Pancreas (tissue), 10 donors: ENCODE measurements at places on chromosomes 3 and 15. TPM values are rescaled to one million over a fixed set of nuclear protein-coding genes. Genes with fewer than 3 reads are reported as not detected.

C15orf62 gene
- polyA plus RNA-seq: 0.16 TPM

THOC7 gene
- polyA plus RNA-seq: 47.6 TPM

GRCh38 chr15:73741321-73741836 lies 11.8 kb downstream of the INSYN1 start:
- no peaks in the 10 kb centered on the region for H3K27me3 ChIP-seq
- H3K27ac ChIP-seq: no peak overlapping the region
- H3K4me3 ChIP-seq: no peak overlapping the region
- H3K4me1 ChIP-seq: no peaks in the 10 kb centered on the region
- no peaks in the 10 kb centered on the region for H3K36me3 ChIP-seq

- no peak overlapping the region for H3K27ac ChIP-seq
- H3K27me3 ChIP-seq: peaks cover 2% of the 10 kb centered on the region
- DNase-seq: no peak
- no peaks in the 10 kb centered on the region for H3K36me3 ChIP-seq
- no peak overlapping the region for H3K4me3 ChIP-seq
Observed at GRCh38 chr3:140394488-140395133, 283.3 kb upstream of the TRIM42 start.

DNA sequence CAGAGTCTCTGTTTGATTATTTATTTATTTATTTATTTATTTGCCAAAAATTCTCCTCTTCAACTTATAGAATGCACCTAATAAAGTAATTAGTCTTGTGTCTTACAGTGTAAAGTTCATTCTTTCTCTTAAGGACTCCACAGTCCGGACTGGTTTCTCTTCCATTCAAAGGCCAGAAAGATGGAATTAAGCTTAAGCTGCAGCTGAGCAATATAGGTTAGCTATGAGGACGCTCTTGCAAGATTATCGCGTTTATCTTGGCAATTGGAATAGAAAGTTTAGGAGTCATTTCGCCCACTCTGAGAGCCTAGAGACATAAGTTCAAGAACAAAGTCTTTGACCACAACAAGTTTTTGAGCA lies 15.0 kb downstream of the TAGLN3 start:
- no peak overlapping the region for H3K27ac ChIP-seq
- no peaks in the 10 kb centered on the region for H3K4me1 ChIP-seq
- no peaks in the 10 kb centered on the region for H3K27me3 ChIP-seq
- H3K36me3 ChIP-seq: no peaks in the 10 kb centered on the region

DNA sequence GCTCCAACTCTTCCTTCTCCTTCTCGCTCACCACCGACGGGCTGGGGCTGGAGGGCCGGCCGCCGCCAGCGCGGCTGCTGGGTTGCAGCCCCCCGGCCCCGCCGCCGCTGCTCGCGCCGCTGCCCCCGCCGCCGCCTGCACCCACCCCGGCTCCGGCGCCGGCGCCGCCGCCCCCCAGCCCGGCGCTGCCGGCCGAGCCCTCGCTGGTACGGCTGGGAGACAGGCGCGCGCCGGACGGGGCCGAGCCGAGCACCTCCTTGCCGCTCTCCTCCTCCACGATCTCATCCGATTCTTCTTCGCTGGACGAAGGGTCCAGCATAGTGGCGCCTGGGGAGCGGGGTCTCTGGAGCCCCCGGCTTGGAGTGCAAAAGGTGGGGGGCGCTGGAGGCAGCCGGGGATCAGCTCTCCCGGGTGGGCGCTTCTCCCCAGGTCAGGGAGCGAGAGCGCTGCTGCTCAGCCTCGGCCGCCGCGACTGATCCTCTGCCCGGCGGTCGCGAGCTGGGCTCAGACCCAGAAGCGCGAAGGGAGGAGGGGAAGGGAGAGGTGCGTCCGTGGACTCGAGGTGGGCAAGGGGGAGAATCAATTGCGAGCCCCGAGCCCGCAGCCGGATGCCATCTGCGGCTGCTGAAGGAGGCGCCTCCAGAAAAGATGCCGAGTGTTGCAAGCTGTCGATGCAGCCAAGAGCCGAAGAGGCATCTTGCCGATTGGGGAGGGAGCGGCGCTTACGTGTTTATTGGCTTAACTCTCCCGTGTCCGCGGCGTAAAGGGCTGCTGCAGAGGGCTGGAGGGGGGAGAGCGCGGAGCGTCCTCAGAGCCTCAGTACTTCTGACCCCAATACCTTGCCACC lies at the start of gene CADPS:
TSS of gene CADPS (minus strand) at position 706 of the 847 bp plus-strand sequence. CDS start at position 319, 387 bp downstream.
- peak within 1 kb of the TSS; percentile 69 for H3K4me3 ChIP-seq
- no peaks in the 10 kb centered on the region for H3K27me3 ChIP-seq
- peak; percentile 26 for DNase-seq
- peak within 1 kb of the TSS; percentile 71 for H3K27ac ChIP-seq

DNA sequence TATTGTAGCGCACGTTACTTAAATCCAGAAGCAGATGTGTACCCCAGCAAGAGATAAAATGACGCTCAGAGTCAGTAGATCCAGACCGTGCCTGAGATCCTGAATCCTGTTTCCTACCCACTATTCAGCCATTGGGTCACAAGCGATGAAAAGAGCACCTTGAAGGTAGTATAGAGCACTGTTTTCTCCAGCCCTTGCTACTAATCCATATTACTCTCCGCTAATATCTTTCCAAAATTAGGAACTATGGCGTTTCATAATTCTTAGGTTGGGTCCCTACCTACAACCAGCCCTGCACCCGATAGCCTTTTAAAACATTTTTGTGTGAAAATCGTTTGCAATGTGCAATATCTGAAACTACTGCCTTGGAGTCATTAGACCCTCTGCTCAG lies 596 bp downstream of the BTD start:
- H3K27me3 ChIP-seq: no peaks in the 10 kb centered on the region
- H3K4me3 ChIP-seq: peak overlapping the region; percentile 69
- H3K36me3 ChIP-seq: no peaks in the 10 kb centered on the region
- DNase-seq: no peak
